ENCODE measurements at places on chromosomes 2 and 18.

DNA sequence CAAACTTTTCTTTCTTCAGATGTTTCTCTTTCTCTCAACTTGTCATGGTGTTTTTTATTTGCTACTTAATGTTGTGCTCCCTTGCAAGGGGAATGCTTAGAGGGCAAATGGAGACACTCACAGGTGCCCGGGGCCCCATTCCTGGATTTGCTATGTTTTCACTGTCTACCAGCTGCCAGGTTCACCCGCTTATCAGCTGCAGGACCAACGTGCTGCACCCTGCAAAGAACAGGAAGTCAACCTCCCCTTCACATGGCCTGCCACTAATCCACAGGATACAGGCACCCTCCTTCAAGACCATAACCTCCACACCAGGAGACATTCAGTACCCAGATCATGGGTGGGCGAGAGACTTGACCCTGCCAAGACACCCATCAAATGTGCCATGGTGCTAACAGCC, 237.6 kb upstream of the STON1 start:
- no peak for DNase-seq

GRCh38 chr18:67957684-67958083, 441.2 kb upstream of the DSEL start:
- no peak for DNase-seq

- DNase-seq: no peak
These were observed 24.9 kb upstream of the RMND5A start for GRCh38 chr2:86695053-86695691.

- no peak for DNase-seq
These were observed 50.0 kb upstream of the ACYP2 start for GRCh38 chr2:54065411-54065810.

GRCh38 chr18:54859667-54860421, 31.6 kb downstream of the RAB27B start:
- no peak for DNase-seq

DNA sequence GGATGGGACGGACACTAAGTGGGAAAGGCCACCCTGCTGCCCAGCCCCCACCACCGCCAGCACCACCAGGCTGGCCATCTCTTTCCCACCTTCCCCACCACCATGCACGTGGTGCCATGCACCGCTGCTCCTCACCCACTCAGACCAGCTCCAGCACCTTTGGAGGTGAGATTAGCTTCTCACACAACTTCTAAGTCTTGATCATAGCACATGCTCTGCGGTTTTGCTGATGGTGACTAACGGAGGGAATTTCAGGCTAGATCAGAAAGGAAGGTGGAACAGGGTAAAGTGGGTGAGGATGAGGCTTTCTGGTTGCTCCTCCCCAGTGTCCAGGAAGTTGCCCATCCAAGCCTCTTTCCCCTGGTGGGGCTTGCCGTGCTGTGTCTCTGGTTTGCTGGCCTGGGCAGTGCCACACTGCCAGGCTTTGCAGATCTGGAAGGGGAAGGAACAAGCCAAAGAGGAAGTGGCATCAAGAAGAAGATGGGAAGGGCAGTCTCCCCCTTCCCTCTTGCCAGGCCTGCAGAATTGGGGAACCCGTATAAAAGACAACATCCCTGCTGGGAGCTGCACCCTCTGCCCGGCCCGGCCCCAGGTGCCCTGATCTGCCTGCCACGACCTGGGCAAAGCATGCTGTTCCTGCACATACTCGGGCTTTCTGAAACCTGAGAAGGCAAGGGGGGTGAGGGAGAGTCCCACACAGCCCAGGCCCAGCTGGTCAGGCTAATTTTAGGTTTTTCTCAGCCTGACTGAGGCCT, 44.3 kb upstream of the CAB39 start:
- DNase-seq: no peak

All from kidney capillary endothelial cell (primary cell).